ENCODE measurements at places on chromosomes 16 and 17.
A peak's percentile ranks its signal among the peaks of the same experiment; 100 is the strongest.

- DNase-seq = peak; percentile 27
Measured at GRCh38 chr16:85820604-85821372, 21.3 kb downstream of the COX4I1 start.

DNA sequence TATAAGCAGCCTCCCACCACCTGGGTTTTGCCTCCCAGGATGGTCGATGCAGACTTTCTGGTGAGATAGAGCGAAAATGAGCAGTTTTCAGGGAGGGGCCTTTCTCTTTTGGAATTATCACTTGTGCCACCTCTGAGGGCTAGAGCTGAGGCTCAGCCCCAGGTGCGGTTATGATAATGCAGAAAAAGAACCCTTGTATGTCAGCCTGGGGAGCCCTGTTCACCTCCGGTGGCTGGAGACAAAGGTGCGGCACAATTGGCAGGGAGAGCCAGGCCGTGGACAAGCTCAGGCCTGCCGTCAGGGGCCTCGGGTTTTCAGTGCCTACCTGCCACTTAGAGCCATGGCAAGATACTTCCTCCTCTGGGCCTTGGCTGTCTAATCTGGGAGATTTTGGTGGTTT, 4.4 kb downstream of the SCPEP1 start:
- no peak for DNase-seq

DNA sequence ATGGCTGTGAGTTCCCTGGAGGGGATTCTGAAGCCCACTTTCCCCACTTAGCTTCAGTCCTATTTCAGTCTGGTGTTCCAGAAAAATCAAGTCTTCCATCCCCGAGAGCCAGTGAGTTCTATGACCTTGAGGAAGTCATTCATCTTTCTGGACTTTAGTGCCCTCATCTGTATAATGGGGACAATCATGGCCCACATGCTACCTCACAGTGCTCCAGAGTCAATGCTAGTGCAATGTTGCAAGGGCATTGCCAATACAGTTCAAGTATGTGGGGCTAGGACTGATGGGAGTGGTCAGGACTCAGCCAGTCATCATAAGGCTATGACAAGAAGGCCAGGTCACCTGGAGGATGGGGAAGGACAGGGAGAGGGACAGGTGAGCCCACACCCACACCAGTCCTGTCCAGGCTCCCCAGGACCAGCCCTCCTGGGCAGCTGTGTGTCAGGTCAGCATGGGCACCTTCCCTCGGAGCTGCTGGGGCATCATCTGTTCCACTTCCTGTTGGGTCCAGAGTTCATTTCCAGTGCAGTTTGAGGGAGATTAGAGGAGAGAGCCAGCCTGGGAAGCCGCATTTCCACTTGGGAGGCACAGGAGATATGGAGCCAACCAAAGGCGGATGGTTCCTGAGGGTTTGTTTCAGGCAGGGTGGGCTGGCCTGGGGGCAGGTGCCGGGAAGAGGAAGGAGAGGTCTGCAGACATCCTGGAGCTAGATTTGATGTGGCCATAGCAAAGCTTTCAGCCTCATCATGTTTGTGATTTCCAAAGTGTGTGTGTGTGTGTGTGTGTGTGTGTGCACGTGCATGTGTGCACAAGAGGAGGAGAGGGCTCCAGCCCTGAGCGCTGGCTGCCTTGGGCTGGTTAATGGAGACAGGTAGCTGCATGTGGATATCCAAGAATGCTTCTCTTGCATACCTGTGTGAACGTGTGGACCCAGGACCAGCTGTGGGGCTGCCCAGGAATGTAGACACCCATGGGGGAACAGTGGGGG, 3.9 kb upstream of the WNT9B start:
- DNase-seq = peak; percentile 52

DNA sequence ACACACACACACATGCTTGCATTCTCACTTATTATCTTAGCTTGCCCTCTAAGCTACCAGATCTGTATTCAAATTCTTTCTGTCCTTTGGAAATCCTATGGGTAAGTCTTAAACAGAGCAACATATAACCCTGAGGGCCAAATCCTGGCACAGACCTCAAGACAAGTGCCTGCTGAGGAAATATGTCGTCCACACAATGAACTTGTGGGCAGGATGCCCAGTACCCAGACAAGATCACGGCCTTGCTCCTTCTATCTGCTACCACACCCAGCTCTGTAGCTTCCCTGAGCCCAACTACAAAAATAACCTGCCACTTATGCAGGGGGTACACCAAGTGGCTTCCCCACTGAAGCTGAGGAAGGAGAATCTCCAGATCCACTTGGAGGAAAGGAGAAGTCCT, 37.3 kb upstream of the FA2H start:
- no peak for DNase-seq

- no peak for DNase-seq
Measured at GRCh38 chr16:67683767-67684166, 17.2 kb downstream of the C16orf86 start.

GRCh38 chr16:67425061-67425460, 5.9 kb upstream of the HSD11B2 start:
- no peak for DNase-seq

Measured in DMS53 (cell line).